ENCODE measurements at places on chromosomes 7 and 10.
A peak's percentile ranks its signal among the peaks of the same experiment; 100 is the strongest.

DNA sequence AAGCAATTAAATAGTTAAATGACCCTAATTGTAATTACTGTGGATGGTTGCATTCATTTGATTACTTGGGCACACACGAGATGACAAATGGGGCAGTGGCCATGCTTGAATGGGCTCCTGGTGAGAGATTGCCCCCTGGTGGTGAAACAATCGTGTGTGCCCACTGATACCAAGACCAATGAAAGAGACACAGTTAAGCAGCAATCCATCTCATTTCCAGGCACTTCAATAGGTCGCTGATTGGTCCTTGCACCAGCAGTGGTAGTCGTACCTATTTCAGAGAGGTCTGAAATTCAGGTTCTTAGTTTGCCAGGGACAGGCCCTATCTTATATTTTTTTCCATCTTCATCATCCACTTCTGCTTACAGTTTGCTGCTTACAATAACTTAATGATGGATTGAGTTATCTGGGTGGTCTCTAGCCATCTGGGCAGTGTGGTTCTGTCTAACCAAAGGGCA is 8.3 kb downstream of the PCBD1 start:
- DNase-seq: peak; percentile 93

GRCh38 chr10:101071267-101071884 is 9.6 kb downstream of the KAZALD1 start:
- DNase-seq: peak; percentile 99

DNA sequence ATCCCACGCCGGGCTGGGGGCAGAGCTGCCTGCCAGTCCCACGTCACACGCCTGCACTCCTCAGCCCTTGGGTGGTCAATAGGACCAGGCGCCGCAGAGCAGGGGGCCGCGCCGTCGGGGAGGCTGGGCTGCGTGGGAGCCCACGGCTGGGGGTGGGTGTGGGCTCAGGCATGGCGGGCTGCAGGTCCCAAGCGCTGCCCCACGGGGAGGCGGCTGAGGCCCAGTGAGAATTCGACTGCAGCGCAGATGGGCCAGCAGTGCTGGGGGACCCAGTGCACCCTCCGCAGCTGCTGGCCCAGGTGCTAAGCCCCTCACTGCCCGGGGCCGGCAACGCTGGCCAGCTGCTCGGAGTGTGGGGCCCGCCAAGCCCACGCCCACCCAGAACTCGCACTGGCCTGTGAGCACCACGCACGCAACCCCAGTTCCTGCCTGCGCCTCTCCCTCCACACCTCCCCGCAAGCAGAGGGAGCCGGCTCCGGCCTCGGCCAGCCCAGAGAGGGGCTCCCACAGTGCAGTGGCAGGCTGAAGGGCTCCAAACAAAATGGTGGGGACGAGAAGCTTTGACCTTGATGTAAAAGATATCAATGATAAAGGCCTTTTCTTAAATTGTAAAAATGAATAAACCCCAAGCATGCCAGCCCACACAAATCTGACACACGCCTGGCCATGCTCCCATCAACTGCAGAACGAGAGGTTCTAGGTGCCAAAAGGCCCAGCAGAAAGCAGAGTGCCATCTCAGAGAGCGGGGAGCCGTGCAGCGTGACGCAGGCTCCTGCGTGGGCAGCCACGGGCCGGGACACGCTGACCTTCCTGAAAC is 255.5 kb downstream of the MAD1L1 start:
- no peak for DNase-seq

- no peak for DNase-seq
These were observed 258.0 kb upstream of the KCND2 start for GRCh38 chr7:120014925-120015465.

DNA sequence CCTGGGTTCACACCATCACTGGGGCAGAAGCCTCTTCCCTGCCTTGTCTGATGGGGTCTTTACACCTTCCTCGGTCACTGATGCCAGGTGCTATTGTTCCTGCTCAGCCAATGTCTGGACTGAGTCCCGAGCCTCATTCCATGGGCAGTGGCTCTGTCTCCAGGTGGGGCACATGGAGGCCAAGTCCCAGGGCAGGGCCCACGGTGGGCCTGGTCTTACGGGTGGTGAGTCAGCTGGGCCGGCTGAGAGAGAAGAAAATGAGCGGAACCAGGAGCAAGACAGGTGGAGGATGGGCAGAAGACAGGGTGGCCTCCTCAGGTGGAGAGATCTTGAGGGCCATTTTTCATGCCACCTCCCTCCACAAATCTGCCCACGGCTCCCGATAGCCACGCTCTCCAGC is 131.7 kb upstream of the FAM20C start:
- no peak for DNase-seq

DNA sequence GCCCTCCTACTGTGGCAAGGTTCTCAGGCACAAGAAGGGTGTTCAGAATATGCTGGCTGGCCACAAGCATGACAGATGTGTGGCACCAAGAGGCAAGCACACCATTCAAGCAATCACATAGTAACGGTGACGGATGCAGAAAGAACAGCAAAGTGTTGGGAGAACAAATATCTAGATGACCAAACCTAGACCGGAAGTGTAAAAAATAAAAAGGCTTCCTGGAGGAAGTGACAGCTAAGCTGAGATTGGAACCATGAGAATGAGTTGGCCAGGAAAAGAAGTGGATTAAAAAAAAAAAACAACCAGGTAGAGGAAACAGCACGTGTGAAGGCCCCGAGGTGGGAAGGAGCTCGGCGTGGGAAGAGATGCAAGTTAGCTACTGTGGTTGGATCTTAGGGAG is 22.0 kb downstream of the GHRHR start:
- DNase-seq: no peak

DNA sequence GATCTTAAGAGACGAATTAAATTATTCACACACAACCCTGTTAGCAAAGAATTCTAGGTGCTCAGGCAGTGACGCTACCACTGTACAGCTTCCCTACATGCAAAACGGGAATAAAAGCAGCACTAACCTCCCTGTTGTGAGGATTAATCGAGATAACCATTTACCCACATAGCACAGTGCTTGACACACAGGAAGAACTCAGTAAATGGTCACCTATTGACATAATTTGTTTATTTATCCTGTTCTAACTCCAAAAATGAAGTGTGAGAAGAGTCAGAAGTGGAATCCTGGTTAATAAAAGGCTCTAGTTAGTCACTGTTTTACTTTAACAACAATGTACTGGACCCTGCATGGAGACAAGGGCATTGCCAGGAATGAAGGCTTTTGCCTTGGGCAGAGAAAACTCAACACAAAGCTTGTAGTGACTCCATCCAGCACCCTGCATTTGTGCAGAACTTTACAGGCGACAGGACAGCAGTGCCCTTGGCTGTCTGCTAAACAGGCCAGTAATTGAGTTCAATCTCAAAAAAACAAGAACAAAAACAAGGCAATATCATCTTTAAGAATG is 103.8 kb downstream of the SORBS1 start:
- DNase-seq: no peak

- DNase-seq: no peak
These were observed 707 bp upstream of the GHITM start for GRCh38 chr10:84138478-84139125.

- DNase-seq: no peak
These were observed 4.7 kb downstream of the NPTX2 start for GRCh38 chr7:98621573-98622482.

GRCh38 chr7:833601-834258 is 1.5 kb downstream of the SUN1 start:
- no peak for DNase-seq

DNA sequence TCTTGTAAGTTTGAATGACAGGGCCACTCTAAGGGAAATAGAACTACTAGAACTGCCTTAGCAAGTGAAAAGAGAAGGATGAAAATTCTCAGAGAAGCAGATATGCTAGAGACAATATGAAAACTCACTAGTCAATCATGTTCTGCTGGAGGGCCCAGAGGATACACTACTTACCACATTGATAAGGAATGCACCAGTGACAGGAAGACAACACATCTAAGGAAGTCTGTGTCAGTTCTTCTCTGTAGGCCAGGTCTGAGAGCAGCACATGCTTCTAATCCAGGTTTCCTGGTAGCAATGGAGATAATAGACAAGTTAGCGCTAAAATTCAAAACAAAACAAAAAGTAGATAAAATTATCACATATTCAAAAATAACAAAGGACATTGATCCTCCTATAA is 235.2 kb upstream of the AKR1E2 start:
- no peak for DNase-seq

DNA sequence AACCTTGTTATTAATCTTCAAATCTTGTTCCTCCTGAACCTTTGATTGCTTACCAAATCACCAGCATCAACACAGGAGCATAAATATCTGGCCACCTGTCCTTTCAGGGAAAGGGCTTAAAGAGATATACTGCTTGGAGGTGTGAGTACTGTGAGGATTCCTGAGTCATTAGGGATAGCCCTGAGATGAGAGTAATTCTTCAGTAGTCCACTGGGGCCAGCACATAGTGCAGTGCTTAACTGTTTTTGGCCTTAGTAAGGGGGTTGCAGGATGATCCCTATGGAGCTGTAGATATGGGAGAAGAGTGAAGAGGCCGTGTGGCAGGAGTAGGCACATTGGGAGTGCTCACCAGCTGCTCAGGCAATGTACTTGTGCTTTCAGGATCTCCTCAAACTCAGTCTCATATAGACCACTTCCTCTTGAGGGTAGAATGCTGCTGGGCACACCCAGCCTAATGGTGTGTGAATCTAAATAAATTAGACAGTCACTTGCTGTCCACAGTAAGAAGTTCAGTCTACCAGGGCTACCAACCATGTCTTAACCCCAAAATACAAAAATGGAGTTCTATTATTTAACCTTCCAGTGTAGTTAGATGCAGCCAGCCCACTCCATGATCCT is 26.5 kb upstream of the GPR141 start:
- DNase-seq: no peak

- DNase-seq: peak; percentile 25
These were observed 266.6 kb downstream of the POLR1F start for GRCh38 chr7:19442016-19442785.

- DNase-seq: peak; percentile 59
These were observed 31.3 kb downstream of the LAMB1 start for GRCh38 chr7:107971613-107972012.

All from inflammatory macrophage treated with lipopolysaccharide for 1 hour (primary cell).